ENCODE measurements at places on chromosomes 12 and 14. TPM values are rescaled to one million over a fixed set of nuclear protein-coding genes. Genes with fewer than 3 reads are reported as not detected.

Gene PTPRQ
- total RNA-seq: 1.3 TPM

Gene LPAR5
- total RNA-seq: 2.5 TPM

Gene PAX9
- total RNA-seq: 0.28 TPM

Gene ABCC9
- 26.8 TPM for total RNA-seq

Gene FOXA1
- total RNA-seq: 0.40 TPM

Gene BATF
- total RNA-seq: 0.69 TPM
